ENCODE measurements at places on chromosomes 16 and 17.

DNA sequence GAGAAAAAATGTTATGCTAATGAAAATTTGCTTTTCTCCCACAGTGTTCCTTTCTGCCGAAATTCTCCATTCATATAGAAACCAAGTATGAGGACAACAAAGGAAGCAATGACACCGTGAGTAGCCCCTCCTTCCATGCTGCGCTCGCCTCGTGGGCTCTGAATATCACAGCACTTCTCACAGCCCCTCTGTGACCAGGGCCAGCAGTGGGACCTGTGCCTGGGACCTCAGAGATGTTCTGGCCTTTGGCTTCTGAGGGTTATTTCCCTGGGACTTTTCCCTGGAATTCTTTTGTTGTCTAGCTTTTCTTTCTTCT lies 139.6 kb upstream of the NOL11 start:
- no peak for DNase-seq

- DNase-seq, result no peak
Observed at GRCh38 chr16:23512168-23512695, 1.9 kb upstream of the GGA2 start.

- peak; percentile 81 for DNase-seq
Observed at GRCh38 chr16:24525970-24526559, 13.3 kb upstream of the RBBP6 start.

DNA sequence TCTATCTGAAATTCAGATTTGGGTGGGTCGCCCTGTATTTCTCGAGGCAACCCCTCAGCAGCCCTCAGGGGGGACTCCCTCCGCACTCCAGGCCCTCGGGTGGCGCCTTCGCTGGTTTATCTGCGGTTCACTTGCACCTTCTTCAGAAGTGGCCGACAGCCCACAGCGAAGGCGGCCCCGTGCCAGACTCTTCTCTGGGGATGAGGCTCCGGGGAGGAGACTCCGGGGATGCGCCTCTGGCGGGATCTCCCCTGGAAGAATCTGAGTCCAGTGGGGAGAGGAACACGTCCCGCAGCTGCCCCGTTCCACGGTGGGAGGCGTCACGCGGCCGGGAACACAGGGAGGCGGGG lies 63.9 kb upstream of the DNAJA2 start:
- DNase-seq, result no peak

DNA sequence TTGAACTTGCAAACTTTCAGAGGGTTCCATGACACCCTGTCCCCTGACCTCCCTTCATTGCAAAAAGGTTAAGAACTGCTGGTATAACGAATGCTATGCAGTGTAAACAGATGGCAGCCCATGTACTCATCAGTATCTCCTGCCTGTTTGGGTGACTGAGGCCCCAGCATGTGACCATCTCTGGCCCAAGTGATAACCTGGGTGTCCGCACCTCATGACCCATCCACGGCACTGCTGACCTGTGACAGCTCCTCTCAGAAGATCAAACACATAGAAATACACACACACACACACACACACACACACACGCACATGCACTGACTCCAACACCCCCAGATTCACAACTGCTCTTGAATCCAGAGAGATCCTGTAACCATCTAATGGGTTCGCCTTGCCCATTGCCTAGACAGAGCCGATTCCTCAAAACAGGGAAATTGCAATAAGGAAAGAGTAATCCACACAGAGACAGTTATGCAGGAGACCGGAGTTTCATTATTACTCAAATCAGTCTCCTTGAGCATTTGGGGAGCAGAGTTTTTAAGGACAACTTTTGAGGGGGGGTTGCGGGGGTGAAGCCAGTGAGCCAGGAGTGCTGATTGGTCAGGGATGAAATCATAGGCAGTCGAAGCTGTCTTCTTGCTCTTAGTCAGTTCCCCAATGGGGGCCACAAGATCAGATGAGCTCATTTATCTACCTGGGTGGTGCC lies 11.3 kb upstream of the PHOSPHO1 start:
- DNase-seq, result no peak

DNA sequence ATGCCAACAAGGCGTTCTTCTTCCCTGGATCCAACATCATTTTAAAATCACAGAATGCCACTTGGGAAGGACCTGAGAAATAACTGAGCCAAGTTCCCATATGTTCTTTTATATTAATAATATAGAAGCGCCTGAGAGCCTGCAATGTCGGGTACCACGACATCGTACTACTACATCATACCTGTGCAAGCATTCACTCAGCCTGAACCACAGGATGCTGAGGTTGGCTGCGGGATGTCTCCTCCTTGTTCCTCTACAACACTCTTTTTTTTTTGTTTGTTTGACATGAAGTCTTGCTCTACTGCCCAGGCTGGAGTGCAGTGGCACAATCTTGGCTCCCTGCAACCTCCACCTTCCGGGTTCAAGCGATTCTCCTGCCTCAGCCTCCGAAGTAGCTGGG lies 2.1 kb upstream of the ATP2C2 start:
- no peak for DNase-seq

DNA sequence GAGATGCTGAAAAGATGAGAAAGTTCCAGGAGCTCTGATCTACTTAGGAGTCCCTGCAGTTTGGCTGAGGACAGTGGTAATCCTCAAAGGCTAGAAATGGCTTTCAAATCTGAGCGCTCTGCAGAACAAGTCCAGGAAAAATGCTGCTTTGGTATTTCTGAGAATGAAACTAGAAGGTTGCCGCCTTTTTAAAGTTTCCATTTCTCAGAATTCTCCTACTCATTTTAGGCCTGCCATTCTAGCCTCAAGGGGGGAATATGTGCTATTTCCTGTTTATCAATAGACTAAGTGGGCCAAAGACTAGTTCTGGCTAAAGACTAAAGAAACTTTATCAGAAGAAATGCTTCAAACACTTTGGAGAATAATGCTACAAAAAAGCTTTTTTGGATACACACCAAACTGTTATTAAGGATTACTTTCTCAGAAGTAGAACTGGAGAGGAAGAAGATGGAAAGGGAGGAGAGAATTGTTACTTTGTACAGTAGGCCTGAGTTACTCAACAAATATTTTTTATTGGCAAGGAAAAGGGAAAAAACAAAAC lies at the start of gene SLFN12L:
TSS of gene SLFN12L (minus strand) at position 78 of the 541 bp plus-strand sequence. CDS start 15,314 bp downstream, outside the sequence.
- no peak for DNase-seq

DNA sequence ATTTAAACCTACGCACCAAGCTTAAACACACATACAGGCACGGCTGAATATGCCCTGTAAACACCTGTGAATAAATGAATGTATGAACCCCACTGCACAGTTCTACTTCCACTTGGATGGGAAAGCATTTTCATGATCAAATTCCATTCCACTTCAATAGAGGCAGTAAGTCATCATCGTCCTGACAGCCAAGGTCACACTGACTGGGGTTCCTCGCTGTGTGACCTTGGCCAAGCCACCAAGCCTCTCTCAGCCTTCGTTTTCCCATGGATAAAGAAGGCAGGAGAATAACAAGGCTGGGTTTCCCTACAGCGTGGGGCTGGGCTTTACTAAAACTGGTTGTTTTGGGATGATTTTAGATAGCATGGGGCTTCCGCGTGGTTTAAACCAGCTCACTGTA lies 82.8 kb downstream of the TBC1D16 start:
- no peak for DNase-seq

- no peak for DNase-seq
Observed at GRCh38 chr17:6461792-6462524, 17.7 kb downstream of the PIMREG start.

DNA sequence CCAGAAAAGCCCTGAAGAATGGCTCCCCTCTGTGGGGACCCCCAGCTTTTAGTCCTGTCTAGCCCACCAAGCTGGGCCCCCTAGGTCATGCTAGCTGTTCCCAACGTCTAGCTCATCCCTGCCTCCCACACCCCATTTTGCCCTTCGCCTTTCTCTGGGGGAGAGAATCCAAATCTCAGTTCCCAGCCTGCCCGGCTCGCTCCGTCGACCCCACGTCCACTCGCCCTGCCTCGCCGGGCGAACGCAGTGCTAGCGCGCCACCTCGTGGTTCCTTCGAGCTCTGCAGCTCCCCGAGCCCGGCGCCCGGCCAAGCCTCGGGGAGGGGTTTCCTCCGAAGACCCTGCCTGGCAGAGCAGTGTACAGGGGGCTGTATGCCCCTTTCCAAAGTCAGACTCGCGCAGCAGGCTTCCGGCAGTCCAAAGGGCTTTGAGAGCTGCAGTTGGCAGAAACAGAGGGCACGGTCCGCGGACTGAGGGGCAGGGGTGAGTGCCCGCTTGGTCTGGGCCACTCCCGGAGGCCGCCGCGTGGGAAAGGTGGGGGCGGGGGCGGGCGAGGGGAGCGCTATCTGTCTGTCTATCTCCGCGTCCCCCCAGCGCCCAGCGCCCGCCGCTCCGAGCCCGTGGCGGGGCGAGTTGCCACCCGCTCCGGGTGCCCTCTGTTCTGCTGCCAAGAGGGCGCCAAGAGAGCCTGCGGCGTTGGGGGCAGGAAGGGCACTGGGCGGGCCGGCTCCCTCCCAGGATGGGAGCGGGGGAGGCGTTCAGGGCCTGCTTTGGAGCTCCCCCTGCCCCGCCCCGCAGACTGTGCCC lies 1.7 kb upstream of the DLX3 start:
- DNase-seq, result no peak

- no peak for DNase-seq
Observed at GRCh38 chr17:3995067-3995466, 30.8 kb upstream of the ATP2A3 start.

- no peak for DNase-seq
Observed at GRCh38 chr16:1884889-1885288, 12.9 kb upstream of the MEIOB start.

DNA sequence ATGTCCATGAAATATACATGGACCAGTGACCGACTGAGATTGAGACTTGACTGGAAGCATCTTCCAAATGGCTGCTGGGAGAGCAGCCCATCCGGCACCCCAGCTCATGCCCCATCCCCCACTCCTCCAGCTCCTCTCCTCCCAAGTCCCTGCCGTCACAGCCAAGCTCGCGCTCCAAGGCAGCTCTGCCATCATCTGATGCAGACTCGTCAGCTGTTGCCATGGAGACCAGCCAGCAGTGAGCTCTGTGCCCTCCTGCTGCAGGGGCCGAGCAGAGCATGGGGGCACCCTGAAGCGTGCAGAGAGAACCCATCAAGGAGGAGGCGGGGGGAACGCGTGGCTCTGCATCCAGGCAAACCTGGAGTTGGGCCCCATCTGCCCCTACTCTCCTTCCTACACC lies 74.5 kb upstream of the TNRC6C start:
- no peak for DNase-seq

GRCh38 chr16:85310868-85311585 lies 198.8 kb upstream of the CIBAR2 start:
- DNase-seq, result no peak

- no peak for DNase-seq
Observed at GRCh38 chr16:1497014-1497598, 3.9 kb downstream of the TELO2 start.

DNA sequence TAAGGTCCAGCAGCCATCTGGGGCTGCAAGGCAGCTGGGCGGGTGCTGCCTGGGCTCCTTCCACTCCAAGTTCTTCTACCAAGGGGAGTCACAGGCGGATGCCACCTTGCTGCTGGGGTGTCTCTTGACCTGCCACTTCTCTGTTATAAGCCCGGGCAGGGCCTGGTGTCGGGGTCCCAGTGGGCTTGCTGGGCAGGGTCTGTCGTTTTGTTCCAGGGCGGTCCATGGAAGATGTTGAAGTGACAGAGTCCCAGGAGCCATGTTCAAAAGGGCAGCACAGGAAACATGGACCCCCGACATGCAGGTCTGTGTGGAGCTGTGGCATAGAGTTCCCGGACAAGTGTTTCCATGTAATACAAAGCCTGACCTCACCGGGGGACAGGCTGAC lies 91.1 kb downstream of the TNFRSF13B start:
- no peak for DNase-seq

GRCh38 chr17:74360899-74361229 lies 804 bp downstream of the BTBD17 start:
- no peak for DNase-seq

- DNase-seq, result no peak
Observed at GRCh38 chr17:40178660-40179059, 1.4 kb downstream of the RAPGEFL1 start.

DNA sequence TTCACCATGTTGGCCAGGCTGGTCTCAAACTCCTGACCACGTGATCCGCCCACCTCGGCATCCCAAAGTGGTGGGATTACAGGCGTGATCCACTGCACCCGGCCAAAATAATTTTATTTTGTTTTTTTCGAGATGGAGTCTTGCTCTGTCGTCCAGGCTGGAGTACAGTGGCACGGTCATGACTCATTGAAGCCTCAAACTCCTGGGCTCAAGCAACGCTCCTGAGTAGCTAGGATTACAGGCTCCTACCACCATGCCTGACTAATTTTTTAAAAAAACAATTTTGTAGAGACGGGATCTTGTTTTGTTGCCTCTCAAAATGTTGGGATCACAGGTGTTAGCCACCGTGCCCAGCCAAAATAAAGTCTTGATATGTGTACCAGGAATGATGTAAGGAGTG lies 2.4 kb upstream of the TTLL6 start:
- no peak for DNase-seq

- no peak for DNase-seq
Observed at GRCh38 chr17:31588034-31588433, 196.6 kb downstream of the RAB11FIP4 start.

DNA sequence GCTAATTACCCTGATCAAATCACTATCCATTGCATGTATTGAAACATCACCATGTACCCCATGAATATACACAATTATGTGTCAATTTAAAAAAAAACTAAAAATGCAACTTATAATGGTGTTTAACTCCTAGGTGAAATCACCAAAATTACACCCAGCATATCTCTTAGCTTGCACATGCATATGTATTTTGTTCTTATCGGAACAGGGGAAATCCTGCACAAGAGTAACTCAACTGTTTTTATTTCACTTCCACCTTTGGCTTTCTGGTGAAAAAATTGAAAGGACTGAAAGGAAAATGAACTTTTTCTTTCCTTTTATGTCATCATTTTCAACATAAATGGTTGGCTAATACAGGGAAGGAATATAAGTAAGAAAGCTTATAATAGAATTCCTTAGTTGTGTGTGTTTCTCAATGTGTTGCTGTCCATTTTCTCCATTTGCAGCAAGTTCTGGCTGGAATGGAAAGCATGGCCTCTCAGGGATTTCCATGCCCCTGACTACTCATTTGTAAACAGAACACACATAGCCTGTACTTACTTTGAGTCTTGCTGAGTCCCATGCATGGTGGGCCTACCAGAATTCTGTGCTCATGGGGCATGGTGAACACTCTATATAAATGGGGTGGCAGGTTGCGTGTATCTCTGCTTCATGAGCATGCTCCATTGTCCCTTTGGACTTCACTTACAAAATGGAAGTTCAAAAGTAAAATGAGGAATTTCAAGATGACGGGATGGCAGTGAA lies 462.0 kb downstream of the HS3ST3B1 start:
- no peak for DNase-seq
